ENCODE measurements at places on chromosomes 2 and 18. TPM values are rescaled to one million over a fixed set of nuclear protein-coding genes. Genes with fewer than 3 reads are reported as not detected.

DNA sequence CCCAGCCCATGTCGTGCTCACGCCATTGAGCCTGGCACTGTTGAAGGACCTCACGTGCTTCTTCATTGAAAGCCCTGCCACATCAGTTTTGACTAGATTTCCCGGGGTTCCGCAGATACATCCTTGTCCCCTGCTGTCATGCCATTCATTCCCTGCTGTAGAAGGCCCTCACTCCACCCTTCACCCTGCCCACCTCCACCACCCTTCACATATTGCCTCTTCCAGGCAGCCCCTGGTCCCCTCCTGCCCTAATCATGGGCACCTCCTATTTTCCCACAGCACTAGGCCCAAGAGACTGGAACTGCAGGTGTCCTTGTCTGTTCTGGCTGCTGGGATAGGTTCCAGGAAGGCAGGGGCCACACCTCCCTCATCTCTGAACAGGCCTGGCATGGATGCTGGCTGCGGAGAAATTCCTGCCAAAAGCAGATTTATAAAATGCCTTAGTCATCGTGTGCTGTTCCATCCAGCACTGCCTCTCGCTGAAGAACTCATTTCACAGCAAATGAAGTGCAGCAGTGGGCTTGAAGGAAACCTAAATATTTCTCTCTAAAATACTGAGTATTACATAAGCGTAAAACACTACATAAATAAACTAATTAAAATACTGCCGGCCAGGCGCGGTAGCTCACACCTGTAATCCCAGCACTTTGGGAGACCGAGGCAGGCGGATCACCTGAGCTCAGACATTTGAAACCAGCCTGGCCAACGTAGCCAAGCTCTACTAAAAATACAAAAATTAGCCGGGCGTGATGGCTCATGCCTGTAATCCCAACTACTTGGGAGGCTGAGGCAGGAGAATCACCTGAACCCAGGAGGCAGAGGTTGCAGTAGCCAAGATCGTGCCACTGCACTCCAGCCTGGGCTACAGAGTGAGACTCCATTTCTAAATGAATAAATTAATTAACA is 38.4 kb downstream of the EIF4E2 start:
- H3K27ac ChIP-seq = no peak overlapping the region
- peaks cover 8% of the 10 kb centered on the region for H3K36me3 ChIP-seq
- no peak overlapping the region for H3K4me3 ChIP-seq
- H3K27me3 ChIP-seq = no peaks in the 10 kb centered on the region

DNA sequence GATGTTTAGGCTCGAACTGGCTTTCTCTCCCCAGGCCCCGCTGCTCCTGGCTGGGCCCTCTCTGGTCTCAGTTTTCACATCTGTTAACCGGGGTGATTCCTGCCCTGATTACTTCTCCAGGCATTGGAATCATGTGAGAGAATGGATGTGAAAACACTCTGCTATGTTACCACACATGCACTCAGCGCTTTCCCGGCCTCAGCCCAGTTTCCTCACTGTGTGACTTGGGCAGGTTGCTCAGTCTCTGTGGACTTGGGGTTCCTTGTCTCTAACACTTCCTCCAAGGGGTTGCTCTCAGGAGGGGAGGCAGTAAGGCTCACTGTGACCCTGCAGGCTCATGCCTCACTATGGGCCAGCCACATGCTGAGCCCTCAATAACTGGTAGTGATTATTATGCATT is 230.4 kb upstream of the HS6ST1 start:
- peaks cover 22% of the 10 kb centered on the region for H3K4me1 ChIP-seq
- H3K27ac ChIP-seq = no peak overlapping the region
- no peaks in the 10 kb centered on the region for H3K36me3 ChIP-seq
- H3K4me3 ChIP-seq = no peak overlapping the region
- DNase-seq = no peak

DNA sequence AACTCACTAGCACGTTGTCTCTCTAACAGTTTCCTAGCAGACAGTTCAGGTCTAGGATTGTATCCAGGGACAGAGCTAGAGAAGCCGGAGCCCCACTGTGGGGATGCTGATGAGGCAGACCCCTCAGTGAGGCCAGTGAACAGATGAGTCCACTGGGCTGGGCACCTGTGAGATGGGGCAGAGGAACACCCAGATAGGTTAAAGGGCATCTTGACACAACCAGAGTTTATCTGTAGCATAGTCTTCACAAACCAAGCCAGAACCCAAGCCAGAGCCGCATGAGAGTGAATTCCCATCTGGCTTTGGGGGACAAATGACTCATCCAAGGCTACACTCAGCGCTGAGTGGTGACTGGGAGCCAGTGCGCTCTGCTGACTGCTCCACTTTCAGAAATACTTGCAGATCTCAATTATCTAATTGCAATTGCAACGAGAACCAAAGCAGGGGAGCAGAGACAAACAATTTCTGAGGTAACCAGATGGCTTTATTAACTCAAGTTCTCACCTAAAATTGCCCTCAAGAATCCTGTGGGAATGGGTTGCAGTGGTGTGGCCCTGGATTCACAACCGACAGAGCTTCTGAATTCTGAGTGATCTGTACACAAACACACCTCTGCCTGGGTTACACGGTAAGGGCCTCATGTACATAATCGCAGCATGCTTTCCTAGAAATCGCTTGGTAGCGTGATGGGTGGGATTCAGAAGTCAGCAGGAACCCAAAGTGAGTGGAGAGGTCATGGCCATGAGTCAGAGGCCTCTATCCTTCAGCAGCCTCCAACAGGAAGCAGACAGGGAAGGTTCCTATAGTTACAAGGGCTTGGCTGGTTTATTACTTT is 48.7 kb upstream of the MSH2 start:
- H3K36me3 ChIP-seq = no peaks in the 10 kb centered on the region
- H3K4me3 ChIP-seq = no peak overlapping the region
- peaks cover 13% of the 10 kb centered on the region for H3K4me1 ChIP-seq

DNA sequence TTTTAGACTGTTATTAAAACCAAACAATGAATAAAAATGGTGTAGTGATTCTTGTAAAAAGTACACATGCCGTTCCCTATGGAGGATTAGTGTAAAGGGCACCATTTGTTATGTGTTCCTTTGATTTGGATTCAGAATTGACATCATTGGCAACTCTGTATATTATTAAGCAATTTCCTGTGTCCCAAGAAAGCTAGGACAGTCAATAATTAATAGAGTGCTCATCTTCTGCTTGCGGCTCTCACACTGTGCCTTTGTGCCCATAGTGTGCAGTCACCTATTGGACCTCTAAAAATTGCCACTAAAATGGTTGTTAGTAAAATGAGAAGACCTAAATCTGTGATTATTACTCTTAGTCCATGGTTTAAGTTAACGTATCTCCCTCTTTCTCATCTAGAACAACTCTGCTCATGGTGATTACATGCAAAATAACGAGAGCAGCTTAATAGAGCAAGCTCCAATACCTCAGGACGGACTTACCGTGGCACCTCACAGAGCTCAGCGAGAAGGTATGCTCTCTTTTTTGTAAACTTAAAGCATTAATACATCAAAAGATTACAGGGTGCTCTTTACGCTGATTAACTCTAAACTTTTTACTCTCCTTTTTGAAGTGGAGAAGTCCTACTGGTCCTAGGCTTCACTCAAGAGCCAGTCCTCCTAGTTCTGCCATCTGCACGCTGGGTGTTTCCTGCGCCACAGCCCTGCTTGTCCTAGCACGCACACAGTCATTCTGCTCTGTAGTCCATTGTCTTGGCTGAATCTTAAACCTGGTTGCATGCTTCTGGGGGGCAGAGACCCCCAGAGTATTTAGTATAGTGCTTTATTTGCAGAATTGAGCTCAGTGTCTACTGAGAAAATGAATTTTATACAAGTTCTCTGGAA is 16.7 kb downstream of the ZCCHC2 start:
- no peaks in the 10 kb centered on the region for H3K27me3 ChIP-seq
- no peak for DNase-seq
- H3K36me3 ChIP-seq = peaks cover 10% of the 10 kb centered on the region
- no peak overlapping the region for H3K27ac ChIP-seq
- H3K4me1 ChIP-seq = no peaks in the 10 kb centered on the region

DNA sequence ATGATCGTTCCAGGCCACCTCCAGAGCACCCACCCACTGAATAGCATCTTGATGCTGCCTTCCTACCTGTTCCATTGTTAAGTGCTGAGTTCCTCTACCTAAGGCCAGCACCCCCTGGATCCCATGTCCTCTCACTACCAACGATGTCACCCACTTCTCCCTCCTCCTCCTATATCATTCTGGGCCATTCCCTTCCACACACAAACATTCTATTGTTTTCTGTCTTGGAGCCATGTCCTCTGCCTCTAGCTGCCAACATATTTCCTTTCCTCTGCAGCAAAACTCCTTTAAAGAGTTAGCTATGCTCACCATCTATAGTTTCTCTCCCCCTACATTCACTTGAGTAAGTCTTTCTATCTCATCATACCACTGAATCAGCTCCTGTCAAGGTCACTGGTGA is 64.0 kb upstream of the ACKR3 start:
- H3K36me3 ChIP-seq = no peaks in the 10 kb centered on the region
- H3K4me1 ChIP-seq = peaks cover 11% of the 10 kb centered on the region
- no peak overlapping the region for H3K27ac ChIP-seq
- H3K27me3 ChIP-seq = peaks cover 27% of the 10 kb centered on the region
- no peak overlapping the region for H3K4me3 ChIP-seq

DNA sequence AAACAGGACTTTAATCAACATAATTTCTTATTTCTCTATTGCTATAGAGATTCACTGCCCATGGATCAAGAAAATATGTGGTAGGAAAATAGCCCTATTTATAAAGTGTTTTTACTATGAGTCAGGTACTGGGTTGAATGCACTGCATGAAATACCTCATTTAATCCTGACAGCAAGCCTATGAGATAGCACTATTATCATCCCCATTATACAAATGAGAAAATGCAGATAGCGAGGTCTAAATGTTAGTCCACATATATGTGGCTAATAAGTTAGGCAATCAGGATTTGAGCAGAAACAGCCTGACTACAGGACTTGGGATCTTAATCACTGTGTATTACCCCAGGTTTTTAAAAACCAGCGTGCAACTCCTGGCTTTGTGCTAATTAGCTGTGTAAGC is 8.5 kb upstream of the LYPD1 start:
- H3K27me3 ChIP-seq = peaks cover 66% of the 10 kb centered on the region
- H3K27ac ChIP-seq = no peak overlapping the region
- H3K36me3 ChIP-seq = no peaks in the 10 kb centered on the region
- no peaks in the 10 kb centered on the region for H3K4me1 ChIP-seq

The GALNT14 gene
- total RNA-seq = 6.8 TPM

GRCh38 chr18:37270038-37270665 is 295.4 kb downstream of the CELF4 start:
- no peaks in the 10 kb centered on the region for H3K4me1 ChIP-seq
- H3K27me3 ChIP-seq = peaks cover 9% of the 10 kb centered on the region
- H3K4me3 ChIP-seq = no peak overlapping the region
- no peak overlapping the region for H3K27ac ChIP-seq
- H3K36me3 ChIP-seq = no peaks in the 10 kb centered on the region

- H3K27me3 ChIP-seq = peaks cover 33% of the 10 kb centered on the region
- H3K4me1 ChIP-seq = peaks cover 13% of the 10 kb centered on the region
Measured at GRCh38 chr2:206713746-206714145, 4.5 kb downstream of the DYTN start.

DNA sequence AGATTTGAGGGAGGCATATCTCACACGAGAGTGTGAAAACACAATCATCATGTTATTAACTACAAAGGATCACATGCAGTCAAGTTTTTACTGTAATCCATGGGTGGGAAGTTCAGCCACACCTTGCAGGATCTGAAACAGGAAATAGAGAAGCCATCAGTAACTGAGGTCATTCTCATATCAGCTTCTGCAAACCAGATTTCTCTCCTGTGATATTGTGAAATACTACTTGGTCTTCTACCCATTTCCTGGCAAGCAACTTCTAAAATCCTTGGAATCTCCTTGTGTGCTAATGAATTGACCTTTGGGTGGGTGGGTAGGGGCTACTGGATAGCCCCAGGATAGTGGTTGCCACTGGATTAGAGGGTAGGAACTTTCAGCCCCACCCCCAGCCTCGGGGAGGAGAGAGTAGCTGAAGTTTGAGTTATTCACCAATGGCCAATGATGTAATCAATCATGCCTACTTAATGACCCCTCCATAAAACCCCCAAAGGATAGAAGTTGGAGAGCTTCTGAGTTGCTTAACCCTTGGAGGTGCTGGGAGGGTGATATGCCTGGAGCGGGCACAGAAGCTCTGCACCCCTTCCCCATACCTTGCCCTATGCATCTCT is 25.6 kb upstream of the TGIF1 start:
- H3K27ac ChIP-seq = no peak overlapping the region
- no peak for DNase-seq
- H3K36me3 ChIP-seq = peaks cover 3% of the 10 kb centered on the region
- H3K27me3 ChIP-seq = no peaks in the 10 kb centered on the region

The KCNG3 gene
- 15.5 TPM for total RNA-seq

The ST6GAL2 gene
- total RNA-seq = 8.6 TPM

The KLHL41 gene
- not detected for total RNA-seq

DNA sequence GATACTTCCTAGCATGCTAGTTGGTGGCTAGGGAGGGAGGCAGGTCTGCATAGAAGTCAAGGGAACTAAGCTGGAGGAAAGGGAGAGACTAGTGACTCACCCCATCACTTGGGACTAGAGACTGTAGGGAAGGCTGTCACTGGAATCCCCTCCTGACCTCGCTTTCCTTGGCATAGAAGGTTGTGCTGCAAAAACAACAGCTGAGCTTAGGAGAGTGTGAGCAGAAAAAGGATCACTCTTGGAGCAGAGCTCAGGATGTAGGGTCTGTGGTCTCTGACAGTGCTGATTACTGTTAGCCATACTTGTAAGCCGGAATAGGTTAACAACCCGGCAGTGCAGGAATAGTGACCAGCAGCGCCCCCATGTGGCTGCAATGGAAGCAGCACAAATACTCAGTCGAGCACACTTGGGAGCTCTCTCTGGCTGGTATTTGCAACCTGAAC is 66.9 kb upstream of the SMAD2 start:
- H3K4me3 ChIP-seq = no peak overlapping the region
- H3K27ac ChIP-seq = no peak overlapping the region
- H3K4me1 ChIP-seq = peaks cover 14% of the 10 kb centered on the region
- H3K36me3 ChIP-seq = peaks cover 15% of the 10 kb centered on the region
- H3K27me3 ChIP-seq = no peaks in the 10 kb centered on the region
- DNase-seq = peak; percentile 85

GRCh38 chr2:170530284-170530745 is 184.8 kb upstream of the SP5 start:
- no peaks in the 10 kb centered on the region for H3K27me3 ChIP-seq
- H3K36me3 ChIP-seq = no peaks in the 10 kb centered on the region
- no peak overlapping the region for H3K4me3 ChIP-seq
- H3K4me1 ChIP-seq = peaks cover 19% of the 10 kb centered on the region
- peak; percentile 45 for DNase-seq
- 0 out of 2 replicates have a peak overlapping the region, but pooled peaks have one; percentile 37 for H3K27ac ChIP-seq

- H3K27ac ChIP-seq = no peak overlapping the region
- no peaks in the 10 kb centered on the region for H3K4me1 ChIP-seq
- no peaks in the 10 kb centered on the region for H3K36me3 ChIP-seq
- H3K4me3 ChIP-seq = no peak overlapping the region
- no peak for DNase-seq
Measured at GRCh38 chr2:67311536-67311935, 85.6 kb upstream of the ETAA1 start.

DNA sequence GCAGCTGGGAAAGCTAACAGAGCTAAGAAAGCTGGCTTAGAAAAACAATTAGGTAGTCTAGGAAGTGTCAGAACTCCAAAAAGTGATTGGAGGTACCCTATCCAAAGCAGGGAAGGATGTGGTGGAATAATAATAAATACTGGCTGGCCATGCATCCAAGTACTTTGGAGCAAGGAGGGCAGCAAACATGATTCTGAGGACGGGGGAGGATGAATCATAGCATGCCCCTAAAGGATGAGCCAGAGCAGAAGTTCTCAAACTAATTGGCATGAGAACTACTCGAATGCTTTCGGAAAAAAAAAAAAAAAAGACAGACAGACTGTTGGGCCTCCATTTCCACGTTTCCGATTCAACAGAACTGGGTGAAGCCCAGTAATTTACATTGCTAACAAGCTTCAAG is 2.4 kb downstream of the CWC22 start:
- H3K36me3 ChIP-seq = no peaks in the 10 kb centered on the region
- H3K4me1 ChIP-seq = peaks cover 40% of the 10 kb centered on the region
- no peak for DNase-seq
- 0 out of 2 replicates have a peak overlapping the region, but pooled peaks have one; percentile 17 for H3K27ac ChIP-seq
- H3K4me3 ChIP-seq = peak overlapping the region; percentile 91

The KCNK3 gene
- 0.30 TPM for total RNA-seq

The PPP1R1C gene
- total RNA-seq = 3.7 TPM

Measured in WTC11 (cell line).